ENCODE measurements at places on chromosomes 1 and 21.

- DNase-seq: no peak
These were observed 505 bp downstream of the ENTREP3 start for GRCh38 chr1:155254714-155255242.

DNA sequence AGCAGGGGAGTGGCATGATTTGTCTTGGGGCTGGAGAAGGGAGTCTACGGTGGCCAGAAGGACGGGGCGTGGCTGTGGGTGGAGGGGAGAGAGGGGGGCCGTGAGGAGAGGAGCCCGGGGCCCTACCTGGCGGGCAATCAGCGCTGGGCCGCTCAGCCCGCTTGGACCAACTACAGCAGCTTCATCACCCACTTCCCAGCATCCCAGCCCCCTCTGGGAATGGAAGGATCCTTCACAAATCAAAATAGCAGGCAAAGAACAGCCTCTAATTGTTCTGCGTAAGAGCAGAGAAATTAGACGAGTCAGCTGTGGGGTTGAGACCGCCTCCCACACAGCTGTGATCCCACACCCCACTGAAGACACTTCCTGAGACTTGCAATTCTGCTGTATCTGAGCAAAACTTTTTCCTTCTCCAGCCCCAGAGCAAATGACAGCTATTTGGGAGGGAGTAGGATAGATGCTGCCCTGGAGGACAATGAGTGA, 43.5 kb downstream of the OPRD1 start:
- DNase-seq: no peak

- DNase-seq: no peak
These were observed 2.6 kb upstream of the METTL18 start for GRCh38 chr1:169797281-169797680.

DNA sequence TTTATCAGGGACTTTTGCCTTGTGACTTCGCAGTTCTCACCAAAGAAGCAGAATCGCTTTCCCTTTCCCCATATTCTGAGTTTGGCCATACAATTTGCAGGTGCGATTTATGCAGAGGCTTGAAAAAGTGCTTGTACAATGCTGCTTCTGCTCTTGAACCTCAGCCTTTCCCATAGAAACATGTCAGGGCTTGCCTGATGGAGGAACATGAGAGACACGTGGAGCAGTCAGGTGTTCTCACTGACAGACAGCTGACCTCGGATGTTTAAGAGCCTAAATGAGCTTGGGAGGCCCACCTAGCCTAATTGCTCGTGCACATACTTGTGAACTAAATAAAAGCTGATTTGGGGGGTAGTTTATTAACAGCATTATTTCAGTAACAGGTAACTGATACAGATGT, 290.0 kb downstream of the S1PR1 start:
- no peak for DNase-seq

DNA sequence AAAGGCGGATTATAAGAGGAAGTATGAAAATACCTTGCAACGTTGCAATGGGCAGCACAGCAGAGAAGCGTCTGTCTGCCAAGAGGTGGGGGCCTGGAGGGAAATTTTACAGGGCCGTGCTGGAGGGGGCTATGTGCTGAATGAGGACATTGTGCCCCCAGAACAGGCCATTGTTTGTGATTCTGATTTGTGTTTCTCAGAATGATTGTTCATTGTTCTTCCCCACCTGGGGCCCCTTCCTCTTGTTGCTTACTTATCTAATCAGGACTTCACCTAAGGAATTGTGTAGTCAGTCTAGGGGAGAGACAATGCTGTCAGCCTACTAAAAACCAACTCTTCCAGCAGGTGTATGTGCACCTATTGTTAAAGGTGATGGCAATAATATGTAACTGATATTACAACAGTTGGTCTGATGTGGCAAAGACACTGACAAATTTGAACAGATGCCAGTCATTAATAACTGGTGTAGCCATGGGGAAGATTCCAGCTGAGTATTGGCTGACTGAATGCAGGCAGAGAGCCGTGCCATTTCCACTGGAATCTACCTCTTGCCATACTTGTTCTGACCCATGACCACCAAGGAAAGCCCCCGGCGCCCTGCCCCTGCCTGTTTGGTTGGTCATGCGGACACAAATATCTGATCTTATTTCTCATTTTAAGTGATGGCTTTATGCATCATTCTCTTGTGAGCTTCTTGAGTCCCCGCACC, 45.2 kb upstream of the PSEN2 start:
- DNase-seq: no peak

DNA sequence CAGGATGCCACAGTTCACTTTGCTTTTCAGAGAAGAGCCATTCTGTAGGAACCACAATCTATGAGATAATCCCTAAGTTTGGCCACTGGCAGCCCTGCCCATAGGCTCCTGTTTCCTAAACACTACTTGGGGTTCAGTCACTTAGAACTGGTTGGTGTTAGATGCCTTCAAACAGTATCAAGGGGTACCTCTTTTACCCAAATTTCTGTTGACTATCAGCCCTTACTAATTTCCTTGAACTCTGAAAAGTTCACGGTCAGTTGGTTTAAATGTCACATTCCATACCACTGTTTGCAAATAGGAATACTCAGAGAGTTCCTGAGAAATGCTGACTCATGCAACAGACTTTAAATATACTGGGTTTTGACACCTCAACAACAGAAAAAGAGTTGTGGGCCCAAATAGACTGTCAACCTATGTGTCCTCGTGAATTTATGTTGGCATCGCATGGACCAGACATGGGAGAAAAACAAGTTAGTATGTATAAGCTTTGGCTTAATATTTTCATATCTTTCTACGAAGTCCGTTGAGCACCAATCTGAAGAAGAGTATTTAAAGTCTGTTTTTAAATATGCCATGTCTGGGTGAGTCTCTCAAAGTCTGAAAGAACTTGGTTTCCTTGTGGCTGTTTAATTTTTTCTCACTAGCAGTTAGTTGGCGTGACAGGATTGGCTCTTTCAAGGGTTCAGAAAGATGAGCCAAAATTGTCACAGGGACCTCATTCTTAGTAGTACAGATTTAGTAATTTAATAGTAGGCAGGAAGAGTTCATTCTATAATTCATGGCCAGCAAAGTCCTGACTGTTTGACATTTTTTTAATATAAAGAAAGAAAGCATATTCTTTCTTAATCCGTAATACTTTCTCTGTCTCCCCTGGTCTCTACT, 56.5 kb upstream of the ZNF326 start:
- no peak for DNase-seq

DNA sequence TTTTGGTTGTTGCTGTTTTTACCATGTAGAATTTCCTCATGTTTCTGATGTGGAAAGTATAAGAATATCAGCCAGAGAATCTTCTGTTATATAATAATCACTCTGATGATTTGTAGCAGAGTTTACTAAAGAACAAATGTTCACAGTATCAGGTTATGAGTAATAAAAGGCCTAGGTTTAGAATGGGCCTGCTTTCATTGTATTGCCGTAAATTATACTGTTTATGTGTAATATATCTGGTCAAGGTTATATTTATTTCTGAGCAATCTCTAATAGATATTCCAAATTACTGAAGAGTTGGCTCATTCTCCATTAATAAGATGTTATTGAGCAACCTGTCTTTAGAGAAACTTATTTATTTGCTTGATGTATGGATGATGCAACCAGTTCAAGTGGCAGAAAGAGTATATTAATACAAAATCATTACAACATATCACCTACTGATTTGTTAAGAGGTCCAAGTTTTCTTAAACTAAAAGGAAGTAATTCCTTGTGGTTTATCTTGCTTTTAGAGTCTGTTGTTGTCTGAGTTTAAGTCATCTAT, 649.4 kb upstream of the CXADR start:
- DNase-seq: no peak

GRCh38 chr1:12690156-12690555, 25.8 kb upstream of the AADACL3 start:
- no peak for DNase-seq

- no peak for DNase-seq
These were observed 58.7 kb upstream of the ACTRT2 start for GRCh38 chr1:2962541-2962940.

DNA sequence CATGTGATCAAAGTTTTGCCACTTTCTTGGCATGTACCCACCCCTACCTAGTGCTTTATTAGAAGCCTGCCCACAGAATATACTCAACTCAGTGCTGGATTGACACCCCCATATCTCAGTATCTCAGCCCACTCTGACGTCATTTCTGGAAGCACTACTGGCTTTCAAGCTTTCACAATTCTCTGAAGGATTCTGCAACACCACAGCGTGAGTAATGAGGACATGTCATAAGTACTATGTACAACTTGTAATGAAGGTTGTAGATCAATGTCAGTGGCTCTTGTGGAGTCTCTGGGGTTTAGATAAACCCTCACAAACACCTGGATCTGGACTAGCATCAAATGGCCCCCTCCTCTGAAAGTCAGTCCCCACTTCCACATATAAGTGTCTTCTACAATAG, 57.2 kb downstream of the TNFSF4 start:
- no peak for DNase-seq

GRCh38 chr21:45461369-45461750, 56.4 kb downstream of the COL18A1 start:
- no peak for DNase-seq

GRCh38 chr1:246404078-246404477, 103.0 kb downstream of the SMYD3 start:
- no peak for DNase-seq

- DNase-seq: no peak
These were observed 157.8 kb downstream of the TRABD2B start for GRCh38 chr1:47839433-47839760.

GRCh38 chr1:25083481-25084345, 148.6 kb downstream of the SYF2 start:
- DNase-seq: no peak

DNA sequence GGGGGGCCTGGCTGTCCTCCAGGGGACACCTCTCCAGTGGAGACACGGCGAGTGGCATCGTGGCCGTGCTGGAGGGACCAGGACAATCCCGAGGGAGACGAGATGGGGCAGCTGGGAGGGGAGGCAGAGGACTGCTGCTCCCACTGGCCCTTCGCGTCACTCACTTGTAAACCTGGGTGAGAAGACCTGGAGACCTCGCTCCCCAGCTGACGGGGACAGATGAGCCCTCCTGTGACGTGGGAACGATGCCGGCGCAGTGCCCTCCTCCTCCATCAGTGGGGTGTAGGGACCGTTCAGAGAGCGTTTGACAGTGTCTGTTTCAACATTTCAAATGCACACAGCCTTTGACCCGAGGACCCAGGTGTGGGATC, 4.6 kb downstream of the SPATC1L start:
- DNase-seq: no peak
